ENCODE measurements at places on chromosomes 12 and 14. TPM values are rescaled to one million over a fixed set of nuclear protein-coding genes. Genes with fewer than 3 reads are reported as not detected.

GRCh38 chr12:30622509-30622908 lies 73.2 kb downstream of the IPO8 start:
- H3K27me3 ChIP-seq, result no peaks in the 10 kb centered on the region
- H3K4me1 ChIP-seq, result no peaks in the 10 kb centered on the region
- no peaks in the 10 kb centered on the region for H3K36me3 ChIP-seq
- H3K4me3 ChIP-seq, result no peak overlapping the region
- peak; percentile 61 for DNase-seq
- H3K27ac ChIP-seq, result no peak overlapping the region

The KIF5A gene
- 7.2 TPM for total RNA-seq

The LRIG3 gene
- 96.0 TPM for total RNA-seq

GRCh38 chr12:107066691-107067090 lies 26.7 kb downstream of the CRY1 start:
- no peak overlapping the region for H3K27ac ChIP-seq
- no peaks in the 10 kb centered on the region for H3K27me3 ChIP-seq
- no peak overlapping the region for H3K4me3 ChIP-seq
- no peak for DNase-seq
- no peaks in the 10 kb centered on the region for H3K36me3 ChIP-seq

DNA sequence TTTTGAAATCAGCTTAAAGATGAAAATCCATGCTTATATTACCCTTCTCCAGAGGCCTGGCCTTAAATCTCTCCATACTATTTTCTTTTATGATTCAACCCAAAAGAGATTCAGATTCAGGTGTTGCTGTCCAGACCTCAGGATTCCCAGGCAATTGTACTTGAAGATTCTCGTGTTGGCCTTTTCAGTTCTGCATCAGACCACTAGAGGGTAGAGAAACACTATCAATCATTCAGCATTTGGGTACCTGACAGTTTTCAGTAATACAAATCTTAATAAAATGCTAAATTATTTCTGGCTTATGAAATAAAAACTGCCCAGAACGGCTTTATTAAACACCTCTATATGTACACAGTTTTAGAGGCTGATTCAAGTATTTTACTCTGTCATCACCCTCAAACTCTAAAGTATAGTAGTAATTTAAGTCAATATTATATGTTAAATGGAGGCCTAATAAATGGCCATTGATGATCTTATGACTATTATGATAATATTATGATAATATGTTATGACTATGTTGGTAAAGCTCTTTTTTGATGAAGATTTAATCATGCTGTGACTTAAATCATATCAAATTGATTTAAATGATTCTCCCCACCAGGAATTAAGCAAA lies 301.1 kb downstream of the DUSP6 start:
- peak; percentile 44 for DNase-seq
- no peak overlapping the region for H3K4me3 ChIP-seq
- no peaks in the 10 kb centered on the region for H3K36me3 ChIP-seq
- no peak overlapping the region for H3K27ac ChIP-seq
- H3K4me1 ChIP-seq, result no peaks in the 10 kb centered on the region

All from astrocyte (in vitro differentiated cells and primary cell).